Bronchial smooth muscle cell (primary cell): ENCODE measurements at places on chromosomes 2 and 18. TPM values are rescaled to one million over a fixed set of nuclear protein-coding genes. Genes with fewer than 3 reads are reported as not detected.

The WNT10A gene
- total RNA-seq: not detected in 2 replicates

The ALK gene
- under 0.01 and 0.16 TPM in 2 replicates for total RNA-seq

The RIT2 gene
- not detected in 2 replicates for total RNA-seq

The CNGA3 gene
- 0.16 TPM in 1 of 2 replicates, not detected in the other for total RNA-seq

The C2orf80 gene
- total RNA-seq: not detected in 2 replicates

The LOXHD1 gene
- not detected in 2 replicates for total RNA-seq

The HOXD13 gene
- total RNA-seq: not detected in 2 replicates

The ANKRD29 gene
- total RNA-seq: 5.9 and 9.8 TPM in 2 replicates

The NMUR1 gene
- 0.09 TPM in 1 of 2 replicates, not detected in the other for total RNA-seq

The POTEC gene
- not detected in 2 replicates for total RNA-seq

The KCNF1 gene
- total RNA-seq: under 0.01 TPM in 1 of 2 replicates, not detected in the other

The DNAH6 gene
- under 0.01 and 0.17 TPM in 2 replicates for total RNA-seq

The ABHD3 gene
- total RNA-seq: 2.4 and 8.0 TPM in 2 replicates

The OSBPL6 gene
- total RNA-seq: 0.52 and 0.79 TPM in 2 replicates

The LCT gene
- total RNA-seq: under 0.01 and 0.09 TPM in 2 replicates

The RGPD3 gene
- total RNA-seq: under 0.01 TPM in 2 replicates

The PSME4 gene
- total RNA-seq: 11.8 and 21.1 TPM in 2 replicates

The DCC gene
- total RNA-seq: 0.52 and 3.3 TPM in 2 replicates
